ENCODE measurements at places on chromosomes 11 and 22.

DNA sequence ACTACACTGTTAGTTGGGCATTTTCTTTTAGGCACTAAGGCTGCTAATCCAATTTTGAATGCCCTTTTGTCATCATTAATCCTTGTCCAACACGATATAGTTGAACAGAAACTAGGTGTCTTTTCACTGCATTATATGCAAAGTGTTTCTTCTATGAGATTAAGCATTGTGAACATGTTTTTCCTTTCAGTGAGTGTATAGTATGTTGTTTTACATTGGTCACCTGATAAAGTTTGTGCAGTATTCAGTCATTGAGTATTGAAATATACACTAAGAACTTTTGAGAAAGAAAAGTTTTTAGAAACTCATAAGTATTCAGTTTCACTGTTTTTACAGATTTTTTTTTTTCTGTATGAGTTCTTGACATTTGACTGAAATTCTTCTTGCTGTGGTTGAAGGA, 59.0 kb downstream of the ZC3H12C start:
- no peak for DNase-seq

GRCh38 chr11:6397636-6398035, 7.4 kb downstream of the SMPD1 start:
- DNase-seq: no peak

- DNase-seq: no peak
Measured at GRCh38 chr11:62306227-62306626, 7.4 kb upstream of the SCGB1D4 start.

DNA sequence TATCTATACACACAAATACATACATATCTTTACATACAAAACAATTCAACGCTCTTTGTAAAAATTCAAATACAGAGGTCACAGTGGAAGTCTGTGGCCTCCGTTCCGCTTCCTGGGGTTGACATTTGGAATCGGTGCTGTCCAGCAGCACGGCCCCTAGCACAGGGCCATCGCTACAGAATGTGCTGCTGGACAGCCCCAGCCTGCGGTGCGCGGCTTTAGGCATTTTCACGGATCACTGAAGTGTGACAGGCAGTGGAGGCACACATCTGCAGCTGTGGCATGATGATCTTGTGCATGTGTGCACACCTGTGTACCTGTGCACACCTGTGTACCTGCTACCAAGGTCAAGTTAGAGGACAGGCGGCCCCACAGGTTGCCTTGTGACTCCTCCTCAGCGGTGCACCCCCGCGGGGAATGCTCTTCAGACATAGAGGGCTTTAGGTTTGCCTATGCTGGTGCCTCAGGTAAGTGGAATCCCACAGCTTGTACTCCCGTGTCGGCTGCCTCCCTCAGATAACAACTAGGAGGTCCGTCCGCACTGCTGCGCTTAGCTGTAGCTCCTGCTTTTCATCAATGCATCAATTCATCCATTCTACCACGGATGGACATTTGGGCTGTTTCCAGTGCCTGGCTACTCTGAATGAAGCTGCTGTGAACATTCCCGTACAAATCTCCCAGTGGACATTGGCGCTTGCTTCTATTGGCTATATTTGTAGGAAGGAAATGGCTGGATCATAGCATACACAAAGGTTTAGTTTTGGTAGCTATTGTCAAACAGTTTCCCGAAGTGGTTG, 29.9 kb downstream of the GAL start:
- DNase-seq: peak; percentile 51

- DNase-seq: no peak
Measured at GRCh38 chr11:69731110-69731509, 27.3 kb upstream of the FGF19 start.

GRCh38 chr11:99383648-99384245, 363.0 kb downstream of the CNTN5 start:
- no peak for DNase-seq

GRCh38 chr11:3642071-3642951, 519 bp upstream of the ART5 start:
- DNase-seq: peak; percentile 97

- DNase-seq: no peak
Measured at GRCh38 chr11:64829536-64830251, 14.8 kb downstream of the CDC42BPG start.

- no peak for DNase-seq
Measured at GRCh38 chr11:120352405-120352804, 16.2 kb downstream of the ARHGEF12 start.

DNA sequence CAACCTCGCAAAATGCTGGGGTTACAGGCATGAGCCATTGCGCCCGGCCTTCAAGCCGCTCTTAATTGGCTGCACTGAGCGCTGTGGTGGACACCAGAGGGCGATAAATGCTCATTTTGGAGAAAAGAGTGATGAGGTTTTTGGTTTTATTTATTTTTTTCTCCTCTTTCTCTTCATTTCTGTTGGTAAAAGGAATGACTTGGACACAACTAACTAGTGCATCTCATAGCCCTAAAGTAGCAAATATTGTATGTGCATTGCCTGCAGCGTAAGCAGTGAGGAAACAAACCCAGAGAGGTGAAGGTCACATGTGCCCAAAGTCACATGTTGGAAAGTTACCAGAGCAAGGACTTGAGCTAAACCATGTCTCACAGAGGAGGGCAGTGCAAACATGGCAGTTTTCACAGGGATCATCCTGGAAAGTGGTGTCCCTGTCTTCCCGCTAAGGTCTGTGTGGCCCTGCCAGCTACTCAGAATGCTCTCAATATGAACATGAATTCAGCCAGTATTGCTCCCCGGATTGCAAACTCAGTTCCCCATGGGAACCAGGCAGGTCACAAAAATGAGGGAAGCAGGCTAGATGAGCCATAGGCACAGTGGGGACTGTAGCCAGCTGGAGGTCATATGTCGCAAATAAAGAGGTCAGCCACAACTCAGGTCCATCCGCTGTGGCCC, 8.6 kb upstream of the CD82 start:
- peak; percentile 62 for DNase-seq

GRCh38 chr11:86509588-86509974, 134.9 kb downstream of the CCDC81 start:
- DNase-seq: no peak

GRCh38 chr11:69521457-69521856, 40.0 kb downstream of the LINC01488 start:
- DNase-seq: no peak

DNA sequence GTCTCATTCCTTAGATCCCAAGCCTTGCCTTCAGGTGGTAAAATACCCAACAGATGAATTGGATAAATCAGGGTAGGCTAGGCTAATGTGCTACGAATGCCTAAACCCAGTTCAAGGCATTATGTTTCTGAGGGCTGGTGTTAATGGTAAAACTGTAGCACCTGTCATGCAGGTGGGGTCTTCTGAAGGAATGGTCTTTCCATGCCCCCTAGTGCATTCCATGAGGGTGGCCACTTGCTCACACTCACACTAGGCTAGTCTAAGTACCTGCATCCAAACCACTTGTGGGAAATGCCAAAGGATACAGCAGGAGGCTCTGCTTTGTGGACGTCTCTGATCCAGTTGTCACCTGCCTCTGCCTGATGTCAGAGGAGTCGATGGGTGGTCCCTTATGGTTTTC, 24.2 kb upstream of the UCP3 start:
- no peak for DNase-seq

- DNase-seq: no peak
Measured at GRCh38 chr11:86980086-86980796, 25.0 kb upstream of the FZD4 start.

- DNase-seq: peak; percentile 26
Measured at GRCh38 chr22:48182846-48183805, 1420.7 kb downstream of the TBC1D22A start.
